ENCODE measurements at places on chromosomes 5 and 9.

GRCh38 chr9:36691671-36692070 lies 119.0 kb downstream of the MELK start:
- no peak for DNase-seq

DNA sequence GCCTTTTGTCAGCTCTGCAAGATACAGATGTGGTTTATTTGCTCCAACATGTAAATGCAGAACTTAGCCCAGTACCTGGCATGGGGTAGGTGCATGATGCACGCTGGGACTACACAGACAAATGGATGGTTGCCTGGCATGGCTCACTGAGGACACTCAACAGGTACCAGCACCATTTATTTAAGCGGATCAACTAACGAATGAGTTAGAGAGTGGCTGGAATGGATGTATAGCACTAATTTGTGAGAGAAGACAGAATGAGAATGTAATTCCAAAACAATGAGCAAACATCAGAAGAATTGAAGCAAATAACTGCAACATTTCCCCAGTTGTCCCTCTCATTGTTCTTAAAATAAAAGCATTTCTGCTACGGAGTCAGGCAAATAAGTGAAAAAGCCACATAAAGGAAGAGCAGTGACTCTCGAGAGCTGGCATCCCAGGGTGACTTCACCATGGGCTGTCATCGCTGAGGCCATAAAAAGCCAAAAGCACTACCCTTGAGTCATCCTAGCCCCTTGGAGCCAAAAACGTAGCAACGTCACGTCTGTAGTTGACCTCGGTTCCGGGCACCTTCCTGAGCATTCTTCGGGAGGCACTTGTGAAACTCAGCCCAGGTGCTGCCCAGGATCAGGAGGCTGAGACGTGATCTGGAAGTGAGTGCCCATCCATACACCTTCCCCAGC lies 290.3 kb downstream of the NSG2 start:
- DNase-seq = no peak

DNA sequence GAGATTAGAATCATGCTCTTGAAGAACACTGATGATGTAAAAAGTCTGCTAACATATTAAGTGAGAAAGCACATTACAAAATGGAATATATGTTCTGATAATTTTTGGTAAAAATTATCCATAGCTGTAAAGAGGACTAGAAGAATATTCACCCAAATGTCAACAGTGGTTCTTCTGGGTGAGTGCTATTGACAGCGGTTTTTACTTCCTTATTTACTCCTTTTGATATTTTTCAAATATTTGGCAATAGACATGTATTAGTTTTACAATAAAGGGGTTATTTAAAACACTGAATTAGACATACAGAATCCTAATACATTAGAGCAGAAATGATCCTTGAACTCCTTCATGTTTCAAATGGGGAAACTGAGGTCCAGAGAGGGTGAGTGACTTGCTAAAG lies 26.9 kb upstream of the MEGF9 start:
- DNase-seq = no peak

- DNase-seq = no peak
Measured at GRCh38 chr5:58016877-58017276, 443.0 kb downstream of the PLK2 start.

- DNase-seq = no peak
Measured at GRCh38 chr5:66967102-66967501, 229.5 kb downstream of the CD180 start.

- DNase-seq = no peak
Measured at GRCh38 chr5:149940077-149940574, 4.5 kb downstream of the PDE6A start.

GRCh38 chr5:84494453-84494852 lies 109.8 kb upstream of the EDIL3 start:
- no peak for DNase-seq

DNA sequence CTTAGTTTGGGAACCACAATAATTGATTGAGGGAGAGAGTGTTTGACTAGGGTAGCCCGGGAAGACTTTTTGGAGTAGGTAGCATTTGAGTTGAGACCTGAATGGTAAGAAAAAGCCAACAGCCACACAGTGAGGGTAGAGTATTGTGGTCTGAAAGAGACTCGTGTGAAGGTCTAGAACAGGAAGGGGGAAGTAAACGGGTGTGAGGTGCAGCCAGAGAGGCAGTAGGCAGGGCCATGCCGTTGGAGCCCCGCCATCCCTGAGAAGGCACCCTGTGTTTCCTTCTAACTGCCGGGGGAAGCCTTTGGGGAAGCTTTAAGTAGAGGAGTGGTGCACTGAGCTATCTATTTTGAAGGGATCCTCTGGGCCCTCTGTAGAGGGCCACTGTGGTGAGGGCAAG lies 3.5 kb upstream of the F2RL2 start:
- no peak for DNase-seq

DNA sequence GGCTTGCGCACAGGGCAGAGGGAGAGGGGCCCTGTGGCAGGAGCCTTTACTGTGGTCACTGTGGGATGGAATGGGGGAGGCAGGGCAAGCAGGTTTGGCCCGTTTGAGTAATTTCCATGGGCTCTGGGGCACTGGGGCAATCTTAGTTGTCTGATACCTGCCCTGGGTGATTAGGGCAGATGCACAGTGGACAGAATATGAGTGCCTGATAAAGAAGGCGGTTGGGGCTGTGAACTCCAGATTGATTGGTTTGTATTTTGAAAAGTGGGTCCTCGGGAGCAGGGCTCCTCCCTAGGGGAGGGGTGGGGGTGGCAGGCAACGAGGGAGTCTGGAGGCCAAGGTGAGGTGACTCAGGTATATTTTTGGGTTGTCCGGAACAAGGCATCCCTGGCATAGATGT lies 247.5 kb downstream of the NSG2 start:
- DNase-seq = no peak

- DNase-seq = no peak
Measured at GRCh38 chr5:882253-883183, 10.1 kb downstream of the BRD9 start.

DNA sequence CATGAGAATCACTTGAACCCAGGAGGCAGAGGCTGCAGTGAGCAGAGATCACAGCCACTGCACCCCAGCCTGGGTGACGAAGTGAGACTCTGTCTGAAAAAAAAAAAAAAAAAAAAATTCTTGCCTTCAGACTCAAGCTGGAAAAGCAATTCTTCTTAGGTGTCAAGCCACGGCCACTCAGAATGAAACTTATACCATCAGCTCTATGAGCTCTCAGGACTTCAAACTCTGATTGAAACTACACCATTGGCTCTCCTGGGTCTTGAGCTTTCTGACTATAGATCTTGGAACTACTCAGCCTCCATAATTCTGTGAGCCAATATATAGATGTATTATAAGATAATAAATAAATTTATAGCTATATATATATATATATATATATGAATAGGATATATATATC lies 12.9 kb upstream of the FGF10 start:
- no peak for DNase-seq

Measured in NCI-H524 (cell line).